Activated CD4-positive, alpha-beta T cell treated with anti-CD3 and anti-CD28 coated beads, Interleukin-10, Interleukin-2, amounts not matched to agents 100 ng/mL and 50 ng/mL, durations not matched to agents 16 hours and 8 hours (primary cell): ENCODE measurements at places on chromosomes 2 and 18.

DNA sequence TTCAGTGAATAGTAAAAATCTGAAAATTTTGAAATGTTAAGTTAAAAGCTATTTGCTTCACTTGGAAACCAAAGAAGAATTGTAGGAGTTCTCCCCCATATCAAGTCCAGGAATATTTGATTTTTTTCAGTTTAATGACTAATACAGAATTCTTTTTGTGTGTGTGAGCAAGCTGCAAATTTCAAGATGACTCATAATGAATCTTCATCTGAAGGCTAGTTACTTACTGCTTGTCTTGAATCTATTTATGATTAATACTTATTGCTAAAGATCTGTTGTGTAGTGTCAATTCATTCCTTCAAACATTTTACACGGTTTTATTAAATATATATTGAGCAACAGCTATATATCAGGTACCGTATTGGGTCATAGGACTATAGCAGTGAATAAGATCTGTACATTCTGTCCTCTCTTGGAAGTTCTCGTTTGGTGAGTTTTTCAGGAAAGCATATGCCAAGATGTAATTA, 47.8 kb upstream of the CAVIN2 start:
- DNase-seq = peak; percentile 15

GRCh38 chr2:135099802-135100483, 47.9 kb downstream of the RAB3GAP1 start:
- no peak for DNase-seq

DNA sequence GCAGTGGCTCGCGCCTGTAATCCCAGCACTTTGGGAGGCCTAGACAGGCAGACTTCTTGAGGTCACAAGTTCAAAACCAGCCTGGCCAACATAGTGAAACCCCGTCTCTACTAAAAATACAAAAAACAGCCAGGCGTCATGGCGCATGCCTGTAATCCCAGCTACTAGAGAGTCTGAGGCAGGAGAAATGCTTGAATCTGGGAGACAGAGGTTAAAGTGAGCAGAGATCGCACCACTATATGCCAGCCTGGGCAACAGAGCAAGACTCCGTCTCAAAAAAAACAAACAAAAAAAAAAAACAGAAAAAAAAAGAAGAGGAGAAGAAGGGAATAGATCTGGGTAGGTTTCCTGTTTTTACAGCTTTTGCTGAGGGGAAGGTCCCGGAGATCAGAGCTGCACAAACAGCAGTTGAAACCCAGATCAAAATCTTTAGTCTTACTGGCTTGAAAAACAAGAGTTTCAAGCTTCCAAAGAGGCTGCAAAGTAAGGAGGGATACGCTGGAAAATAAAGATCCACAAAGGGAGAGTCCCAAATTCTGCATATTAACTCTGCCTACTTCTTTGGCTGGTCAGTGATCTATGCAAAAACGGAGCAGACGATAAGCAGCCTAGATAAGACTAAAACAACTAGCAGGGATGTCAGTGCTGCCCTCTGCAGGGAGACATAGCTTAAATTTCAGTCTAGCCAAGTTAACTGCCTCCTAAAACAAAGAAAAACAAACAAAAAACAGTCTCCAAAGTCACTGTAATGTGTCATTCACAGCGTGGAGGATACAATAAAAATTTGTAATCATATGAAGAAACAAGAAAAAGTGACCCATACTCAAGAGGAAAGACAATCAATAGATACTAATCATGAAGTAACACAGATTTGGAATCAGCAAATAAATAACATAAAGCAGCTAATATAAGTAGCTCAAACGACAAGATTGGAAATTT, 74.1 kb downstream of the TLK1 start:
- peak; percentile 57 for DNase-seq

GRCh38 chr2:149908726-149909683, 321.4 kb upstream of the MMADHC start:
- no peak for DNase-seq

- no peak for DNase-seq
Measured at GRCh38 chr18:53756610-53756972, 467.9 kb downstream of the MBD2 start.

- no peak for DNase-seq
Measured at GRCh38 chr2:240255165-240255491, 114.7 kb upstream of the OTOS start.

DNA sequence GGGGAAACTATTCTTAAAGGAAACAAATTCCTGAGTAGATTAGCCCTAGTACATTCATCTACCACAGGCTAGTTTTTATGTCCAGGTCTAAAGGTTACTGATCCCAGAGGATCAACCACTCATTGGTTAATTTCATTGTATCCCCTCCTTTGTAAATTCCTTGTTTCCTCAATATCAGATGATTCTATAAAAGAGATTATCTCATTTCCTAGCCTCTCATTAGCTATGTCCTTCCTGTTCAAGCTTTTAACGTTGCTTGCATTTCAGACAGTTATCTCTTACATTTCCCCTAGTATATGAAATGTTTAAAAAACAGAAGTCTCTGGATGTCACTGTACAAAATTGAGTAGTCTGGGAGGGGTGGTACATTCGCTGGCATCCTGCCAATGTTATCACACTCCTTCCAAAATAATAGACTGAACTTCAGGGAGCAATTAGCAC, 24.2 kb upstream of the ARMC9 start:
- DNase-seq = no peak

DNA sequence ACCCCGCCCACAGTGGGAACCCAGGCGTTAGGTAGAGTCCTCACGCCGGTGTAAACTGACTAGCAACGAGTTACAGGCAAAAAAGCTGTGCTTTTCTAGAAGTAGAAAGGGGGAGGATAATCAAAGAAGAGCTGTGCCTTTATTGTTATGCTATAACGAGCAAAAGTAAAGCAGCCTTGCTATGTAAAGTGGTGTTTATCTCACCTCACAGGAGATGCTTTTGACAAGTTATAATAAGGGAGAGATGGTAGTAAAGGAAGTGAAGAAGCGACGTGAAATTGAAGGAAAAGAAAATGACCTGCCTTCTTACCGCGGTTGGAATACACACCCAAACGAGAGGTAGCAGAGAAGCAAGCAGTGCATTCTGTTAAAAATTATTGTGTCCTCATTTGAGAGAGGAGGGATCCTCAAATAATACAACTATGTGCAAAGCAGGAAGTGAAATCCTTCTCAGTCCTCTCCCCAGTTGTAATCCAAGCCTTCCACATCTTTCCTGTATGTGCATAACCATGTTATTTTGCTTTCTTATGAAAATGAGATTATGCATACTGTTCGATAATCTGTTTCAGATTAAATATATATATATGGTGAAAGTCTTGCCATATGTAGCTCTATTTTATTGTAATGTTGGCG, 962 bp downstream of the TANK start:
- DNase-seq = no peak

DNA sequence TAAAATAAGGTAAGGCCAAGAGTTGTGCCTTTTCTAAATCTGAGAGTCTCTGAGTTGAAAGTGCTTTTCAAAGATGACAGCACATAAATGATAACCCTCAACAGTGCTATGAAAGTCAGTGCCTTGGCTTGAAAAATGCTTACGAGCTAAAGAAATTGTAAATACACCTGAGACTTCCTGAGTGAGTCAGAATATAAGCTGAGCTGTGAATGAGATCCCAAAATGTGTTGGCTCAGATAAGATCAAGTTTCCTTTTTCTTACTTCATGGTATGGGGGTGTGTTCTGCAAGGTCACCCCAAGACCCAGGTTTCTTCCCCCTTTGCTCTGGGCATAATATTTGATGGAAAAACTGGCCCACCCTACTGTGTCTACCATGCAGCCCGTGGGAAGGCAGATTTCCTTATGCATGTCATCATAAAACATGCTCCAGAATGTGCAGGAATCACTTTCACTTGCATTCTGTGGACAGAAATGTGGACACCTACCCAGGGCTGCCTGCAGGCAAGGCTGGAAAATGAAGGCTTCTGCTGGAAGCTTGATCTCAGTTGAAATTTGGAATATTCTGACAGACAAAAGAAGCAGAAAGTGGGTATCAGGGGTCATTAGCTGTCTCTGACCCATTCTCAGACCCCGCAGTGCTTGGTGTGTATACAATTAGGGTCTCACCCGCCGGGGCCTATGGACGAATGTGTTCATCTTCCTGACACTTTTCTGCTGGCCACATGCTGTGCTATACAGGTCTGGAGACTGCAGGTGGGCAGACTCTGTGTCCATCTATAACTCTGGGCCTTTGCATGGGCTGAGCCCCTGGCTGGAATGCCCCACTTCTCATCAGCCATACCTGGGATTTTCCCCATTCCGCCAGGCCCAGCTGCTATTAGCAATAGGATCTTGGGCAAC, 212.6 kb downstream of the SH3RF3 start:
- peak; percentile 48 for DNase-seq

GRCh38 chr2:30561349-30561748, 114.3 kb downstream of the LCLAT1 start:
- DNase-seq = no peak

DNA sequence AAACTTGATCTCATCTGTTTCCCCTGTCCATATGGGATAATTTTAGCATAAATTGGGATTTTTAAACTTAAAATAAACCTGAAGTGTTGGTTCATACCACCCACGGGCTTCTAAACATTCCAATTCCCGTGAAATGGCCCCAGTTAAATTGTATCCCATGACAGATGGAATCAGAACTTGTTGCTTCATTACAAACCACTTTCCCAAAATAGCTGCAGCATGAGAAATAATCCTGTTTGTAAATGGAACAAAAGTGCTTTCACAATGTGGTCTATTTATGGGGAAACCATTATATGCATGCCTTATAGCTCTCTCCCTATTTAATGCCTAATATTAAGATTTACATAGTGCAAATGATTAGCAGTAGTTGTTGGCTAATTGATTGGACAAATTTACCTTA, 15.9 kb downstream of the SCG2 start:
- no peak for DNase-seq

GRCh38 chr2:193520709-193521458, 1326.2 kb upstream of the TMEFF2 start:
- DNase-seq = no peak

DNA sequence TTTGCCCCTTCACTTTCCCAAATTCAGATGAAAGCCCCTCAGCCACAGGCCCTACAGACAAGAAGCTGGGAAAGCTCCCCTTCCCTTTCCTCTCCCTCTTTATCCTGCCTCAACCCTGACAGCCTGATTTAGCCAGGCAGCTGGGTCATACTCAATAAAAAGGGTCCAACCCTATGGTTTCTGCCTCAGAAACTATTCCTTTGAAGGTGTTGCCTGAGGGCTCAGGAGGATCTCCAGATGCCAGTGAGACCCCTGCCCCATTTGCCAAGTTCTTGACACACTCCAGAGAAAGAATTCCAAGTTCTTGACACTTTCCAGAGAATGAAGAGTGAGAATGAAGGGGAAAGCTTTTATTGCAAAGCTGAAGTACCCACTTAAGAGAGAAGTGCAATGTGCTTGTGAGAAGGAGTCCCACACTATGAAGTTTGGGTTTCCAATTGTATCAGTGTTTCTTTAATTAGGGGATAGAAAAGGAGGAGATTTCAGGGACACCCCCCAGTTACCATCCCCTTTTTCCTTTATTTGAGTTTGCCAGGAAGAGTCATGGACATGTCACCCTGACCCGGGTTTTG, 576.2 kb downstream of the METTL4 start:
- DNase-seq = no peak

- DNase-seq = no peak
Measured at GRCh38 chr2:217513258-217513657, 489.5 kb downstream of the TNS1 start.

DNA sequence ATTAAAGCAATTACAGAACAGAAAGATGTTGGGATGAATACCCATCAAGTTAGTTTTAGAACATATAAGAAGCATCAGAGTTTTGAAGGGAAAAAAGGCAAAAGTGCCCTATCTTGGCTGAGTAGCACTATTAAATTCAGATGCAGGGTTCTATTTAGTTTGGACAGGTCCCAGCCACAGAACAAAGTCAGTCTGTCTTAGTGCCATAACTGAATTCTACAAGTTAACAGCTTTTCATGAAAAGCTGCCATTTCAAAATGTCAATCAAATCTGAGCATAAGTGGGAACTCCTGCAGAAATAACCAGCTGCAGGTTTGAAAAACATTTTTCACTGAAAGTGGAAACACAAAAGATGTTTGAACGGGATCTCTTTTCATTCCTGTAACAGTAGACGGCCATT, 160.4 kb downstream of the SRBD1 start:
- DNase-seq = no peak

DNA sequence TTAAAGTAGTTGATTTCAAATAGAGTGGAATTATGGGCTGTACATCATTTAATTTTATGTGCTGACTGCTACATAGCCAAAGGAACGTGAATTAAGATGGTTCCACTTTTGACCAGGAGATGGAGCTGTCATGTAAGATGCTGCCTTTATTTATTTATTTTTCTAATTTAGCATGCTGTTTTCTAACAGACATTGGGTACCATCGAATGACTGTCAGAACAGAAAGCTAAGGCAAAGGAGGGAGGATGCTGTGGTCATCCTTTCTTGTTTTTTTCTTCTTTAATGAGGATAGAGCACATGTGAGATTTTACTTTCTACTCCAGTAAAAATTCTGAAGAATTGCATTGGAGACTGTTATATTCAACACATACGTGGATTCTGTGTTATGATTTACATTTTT, at the start of gene SCN2A:
SCN2A (plus strand) TSS at position 185 of the 400 bp plus-strand sequence. CDS start 56,410 bp downstream, outside the sequence.
- peak; percentile 27 for DNase-seq

DNA sequence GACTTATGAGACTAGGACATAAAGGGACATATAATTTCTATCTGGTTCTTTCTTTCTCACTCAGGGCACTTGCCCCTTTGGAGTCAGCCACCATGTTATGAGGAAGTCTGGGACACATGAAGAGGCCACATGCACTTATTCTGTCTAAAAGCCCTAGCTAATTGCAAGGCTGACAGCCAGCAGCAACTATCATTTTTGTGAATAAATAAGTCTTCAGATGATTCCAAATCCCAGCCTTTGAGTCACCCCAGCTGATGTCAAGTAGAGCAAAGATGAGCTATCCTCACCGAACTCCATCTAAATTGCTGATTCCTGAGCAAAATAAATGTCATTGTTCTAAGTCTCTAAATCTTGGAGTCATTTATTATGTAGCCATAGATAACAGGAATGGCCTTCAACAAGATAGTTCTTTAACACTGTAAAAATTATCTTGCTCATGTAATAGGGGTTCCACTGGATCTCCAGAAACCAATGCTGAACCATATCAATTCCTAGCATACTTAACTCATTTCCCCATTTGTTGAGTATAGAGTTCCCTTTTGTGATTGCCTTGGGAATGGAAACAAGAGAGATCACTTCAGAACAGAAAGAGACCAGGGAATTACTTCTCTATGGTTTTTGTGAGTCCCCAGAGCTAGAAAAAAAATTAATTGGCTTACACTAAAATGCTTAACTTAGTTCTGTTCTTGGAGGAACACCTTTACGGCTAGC, 50.6 kb upstream of the FN1 start:
- no peak for DNase-seq
